Epithelial cell of proximal tubule (primary cell): ENCODE measurements at places on chromosomes 11 and 22.

- no peak for DNase-seq
Observed at GRCh38 chr11:131809203-131809918, 438.9 kb downstream of the NTM start.

GRCh38 chr22:46540874-46541273, 3.5 kb upstream of the CELSR1 start:
- DNase-seq: no peak

DNA sequence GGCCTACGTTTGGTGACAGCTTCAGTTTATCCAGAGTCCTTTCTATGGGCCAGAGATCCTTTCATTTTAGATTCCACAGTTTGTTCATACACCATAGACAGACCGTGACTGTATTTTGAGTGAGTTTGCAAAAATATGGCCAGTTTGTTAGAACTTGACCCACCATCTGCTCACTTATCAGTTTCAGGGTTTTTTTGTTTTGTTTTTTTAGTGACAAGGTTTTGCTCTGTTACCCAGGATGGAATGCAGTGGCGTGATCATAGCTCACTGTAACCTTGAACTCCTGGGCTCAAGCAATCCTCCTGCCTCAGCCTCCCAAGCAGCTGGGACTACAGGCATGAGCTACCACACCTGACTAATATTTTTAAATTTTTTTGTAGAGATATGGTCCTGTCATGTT, 9.1 kb upstream of the CKAP5 start:
- no peak for DNase-seq

GRCh38 chr11:96969251-96969650, 579.4 kb downstream of the JRKL start:
- DNase-seq: no peak

GRCh38 chr22:33519071-33519973, 401.0 kb downstream of the LARGE1 start:
- DNase-seq: no peak

- DNase-seq: no peak
Observed at GRCh38 chr22:21972293-21972779, 10.3 kb downstream of the TOP3B start.

DNA sequence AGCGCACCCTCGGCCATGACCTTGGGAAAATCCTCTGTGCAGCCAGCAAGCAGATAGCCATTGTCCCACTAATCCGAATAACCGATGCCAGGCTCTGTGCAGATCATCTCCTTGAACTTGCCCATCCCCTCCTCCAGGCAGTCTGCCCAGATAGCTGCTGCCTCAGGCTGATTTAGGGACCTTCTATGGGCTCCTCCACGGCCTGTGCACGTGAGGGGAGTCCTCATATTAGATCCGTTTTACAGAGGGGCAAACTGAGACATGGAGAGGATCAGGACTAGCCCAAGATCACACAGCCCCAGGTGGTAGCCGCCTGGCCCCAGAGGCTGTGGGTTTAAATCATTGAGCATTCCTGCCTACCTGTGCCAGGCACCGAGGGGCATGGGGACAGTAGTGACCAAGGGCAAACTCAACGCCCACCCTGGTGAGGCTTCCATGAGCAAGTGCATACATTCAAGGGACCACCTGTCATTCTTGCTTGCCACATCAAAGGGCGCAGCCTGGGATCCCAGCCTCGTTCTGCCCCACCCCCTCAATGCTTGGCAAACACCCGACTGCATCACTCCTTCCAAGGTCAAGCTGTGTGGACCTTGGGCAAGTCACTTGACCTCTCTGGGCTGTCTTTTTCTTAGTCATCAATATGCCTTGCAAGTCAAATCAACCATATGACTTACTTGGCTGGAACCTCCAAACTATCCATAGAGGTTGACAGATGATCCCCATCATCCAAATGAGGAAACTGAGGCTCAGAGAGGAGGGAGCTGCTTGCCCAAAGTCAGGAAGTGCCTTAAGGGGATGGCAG, 131.6 kb downstream of the MN1 start:
- DNase-seq: no peak

DNA sequence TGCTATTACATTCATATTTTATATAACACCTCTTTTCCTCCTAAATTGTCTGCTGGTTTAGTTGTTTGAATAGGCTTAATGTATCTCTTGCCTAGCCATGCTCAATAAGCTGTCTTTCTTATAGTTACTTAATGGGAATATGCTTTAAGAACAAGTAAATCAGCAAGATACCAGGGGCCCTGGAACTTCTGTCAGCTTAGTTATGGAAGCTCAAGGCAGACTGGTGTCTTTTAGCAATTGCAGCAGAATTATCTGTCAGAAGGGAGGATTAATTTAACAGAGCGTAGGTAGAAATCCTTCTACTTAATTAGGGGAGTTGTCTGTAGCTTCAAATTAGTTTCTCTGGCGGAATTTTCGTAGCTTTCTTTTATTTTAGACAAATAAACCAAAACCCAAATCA, 94.9 kb downstream of the C11orf91 start:
- no peak for DNase-seq

DNA sequence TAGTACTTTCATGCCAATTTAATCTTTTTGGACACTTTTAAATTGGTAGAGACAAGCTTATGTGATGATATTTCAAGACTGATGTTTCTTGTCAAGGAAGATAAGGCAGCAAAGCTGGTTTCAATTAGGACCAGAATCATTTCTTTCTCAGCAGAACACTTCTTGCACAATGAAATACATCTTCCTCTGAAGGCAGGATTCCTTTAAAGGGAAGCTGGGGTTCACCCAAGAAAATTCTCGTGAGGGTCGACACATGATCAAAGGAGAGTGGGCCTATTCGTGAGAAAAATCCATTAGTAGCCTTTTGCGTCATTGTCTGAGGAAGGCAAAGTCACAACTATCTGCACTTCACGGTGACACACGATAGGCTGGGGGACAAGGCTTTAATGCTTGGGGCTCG, 17.6 kb downstream of the TTC12 start:
- no peak for DNase-seq

DNA sequence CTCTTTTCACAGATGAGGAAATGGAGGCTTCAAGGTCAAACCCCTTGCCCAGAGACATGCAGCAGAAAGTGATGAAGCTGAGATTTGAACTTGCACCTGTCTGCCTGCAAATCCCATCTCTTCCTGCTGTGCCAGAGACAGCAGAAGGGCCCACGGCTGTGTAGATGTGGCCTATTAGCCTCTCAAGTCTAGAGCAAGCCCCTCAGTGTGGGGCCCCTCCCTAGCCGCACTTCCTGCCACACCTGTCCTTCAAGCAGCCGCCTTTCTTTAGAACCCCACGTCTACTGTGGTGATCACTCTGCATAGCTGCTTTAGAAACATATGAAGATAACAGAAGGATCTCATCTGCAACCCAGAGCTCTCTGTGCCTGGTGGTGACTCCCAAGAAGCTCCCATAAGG, 41.2 kb upstream of the JAM3 start:
- no peak for DNase-seq

GRCh38 chr22:39142088-39142680, 10.3 kb downstream of the CBX7 start:
- no peak for DNase-seq

DNA sequence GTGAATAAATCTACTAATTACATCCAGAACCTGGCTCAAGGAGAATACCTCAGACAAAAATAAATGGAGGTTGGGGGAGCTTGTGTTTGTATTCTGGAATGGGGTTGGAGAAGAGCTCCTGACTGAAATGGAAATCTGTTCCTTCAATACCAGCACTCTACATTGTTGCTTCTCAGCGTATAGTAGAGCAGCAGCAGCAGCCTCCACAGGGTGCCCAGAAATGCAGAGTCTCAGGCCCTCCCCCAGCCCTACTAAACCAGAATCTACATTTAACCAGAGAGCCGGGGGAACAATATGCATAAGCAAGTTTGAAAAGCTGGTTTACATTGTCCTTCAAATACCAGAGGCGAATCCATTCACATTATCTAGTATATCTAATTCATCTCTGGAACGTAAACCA, 474.8 kb downstream of the NTM start:
- no peak for DNase-seq

GRCh38 chr11:15123849-15124248, 9.1 kb downstream of the INSC start:
- peak; percentile 90 for DNase-seq

GRCh38 chr11:134264966-134265764, 11.0 kb upstream of the GLB1L3 start:
- DNase-seq: no peak

DNA sequence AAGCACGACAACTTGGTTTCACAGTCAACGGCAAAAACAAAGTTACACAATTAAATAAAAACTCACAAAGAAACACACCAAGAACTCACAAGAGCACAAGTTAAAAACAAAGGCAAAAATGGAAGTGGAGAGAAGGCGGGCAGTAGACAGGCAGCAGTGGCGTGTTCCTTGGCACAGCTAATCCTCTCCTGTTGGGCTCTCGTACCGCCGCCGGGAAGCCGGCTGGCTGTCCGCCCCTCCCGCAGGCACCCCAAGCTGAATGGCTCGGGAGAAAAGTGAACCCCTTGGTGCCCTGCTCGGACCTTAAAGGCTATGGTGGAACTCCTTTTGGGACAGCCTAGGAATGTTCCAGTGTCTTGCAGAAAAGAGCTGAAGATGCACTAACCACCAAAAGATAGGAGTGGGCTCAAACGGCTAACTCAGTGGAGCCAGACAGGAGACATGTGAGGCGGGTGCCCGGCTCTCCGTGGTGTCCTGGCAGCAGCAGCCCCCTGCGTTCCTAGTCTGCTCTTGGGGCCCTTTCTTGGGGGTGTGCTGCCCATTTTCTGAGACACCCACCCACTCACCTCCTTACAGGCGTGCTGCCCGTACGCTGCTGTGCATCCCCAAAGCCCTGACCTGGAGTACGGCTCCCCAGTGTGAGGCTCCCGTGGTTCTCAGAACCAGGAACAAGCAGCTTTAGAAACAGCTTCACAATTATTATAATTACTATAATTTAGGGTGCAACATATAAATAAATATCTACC, 86.1 kb upstream of the BID start:
- DNase-seq: no peak

DNA sequence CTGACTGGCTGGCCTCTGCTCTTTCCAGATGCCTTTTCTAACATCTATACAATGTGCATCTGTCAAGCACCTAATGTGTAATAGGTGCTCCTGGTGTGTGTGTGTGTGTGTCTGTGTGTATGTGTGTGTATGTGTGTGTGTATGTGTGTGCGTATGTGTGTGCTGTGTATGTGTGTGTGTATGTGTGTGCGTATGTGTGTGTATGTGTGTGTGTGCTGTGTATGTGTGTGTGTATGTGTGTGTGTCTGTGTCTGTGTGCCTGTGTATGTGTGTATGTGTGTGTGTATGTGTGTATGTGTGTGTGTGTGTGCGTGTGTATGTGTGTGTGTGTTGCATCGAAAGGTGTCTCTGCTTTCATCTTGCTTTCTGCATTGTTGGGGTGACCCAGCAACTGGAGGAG, 57.9 kb downstream of the PKNOX2 start:
- DNase-seq: no peak

GRCh38 chr22:29307596-29308147, 1.2 kb downstream of the GAS2L1 start:
- no peak for DNase-seq

DNA sequence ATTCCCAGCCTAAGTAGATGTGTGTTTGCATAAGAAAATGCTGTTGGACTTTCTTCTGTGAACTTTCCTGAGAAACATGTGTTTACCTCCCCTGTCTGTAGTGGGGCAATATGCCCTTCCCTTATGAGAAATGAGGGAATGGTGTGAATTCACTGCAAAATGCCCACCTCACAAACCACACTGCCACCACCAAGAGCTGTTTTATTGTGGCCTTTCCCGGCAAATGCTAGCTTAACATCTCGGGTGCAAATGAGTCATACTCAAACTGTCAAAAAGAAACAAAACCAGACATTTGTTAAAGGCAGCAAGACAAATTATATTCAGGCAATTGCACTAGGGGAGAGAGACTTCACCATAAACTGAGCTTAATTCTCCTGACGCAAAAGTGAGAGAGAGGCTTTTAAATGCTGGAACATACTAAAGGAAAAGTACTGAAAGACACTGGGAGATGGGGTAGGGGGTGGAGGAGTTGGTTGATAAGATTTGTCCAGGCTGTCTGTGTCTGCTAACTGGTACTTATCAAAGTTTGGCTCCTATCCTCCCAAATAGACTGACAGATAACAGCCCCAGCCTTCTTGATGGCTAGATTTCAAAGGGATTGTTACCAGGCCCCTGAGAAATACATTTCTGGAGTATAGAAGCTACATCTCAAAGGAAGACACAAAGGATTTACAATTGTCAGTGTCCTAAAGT, 70.9 kb upstream of the OR5AK2 start:
- no peak for DNase-seq

- no peak for DNase-seq
Observed at GRCh38 chr11:20488352-20488751, 100.8 kb downstream of the PRMT3 start.

DNA sequence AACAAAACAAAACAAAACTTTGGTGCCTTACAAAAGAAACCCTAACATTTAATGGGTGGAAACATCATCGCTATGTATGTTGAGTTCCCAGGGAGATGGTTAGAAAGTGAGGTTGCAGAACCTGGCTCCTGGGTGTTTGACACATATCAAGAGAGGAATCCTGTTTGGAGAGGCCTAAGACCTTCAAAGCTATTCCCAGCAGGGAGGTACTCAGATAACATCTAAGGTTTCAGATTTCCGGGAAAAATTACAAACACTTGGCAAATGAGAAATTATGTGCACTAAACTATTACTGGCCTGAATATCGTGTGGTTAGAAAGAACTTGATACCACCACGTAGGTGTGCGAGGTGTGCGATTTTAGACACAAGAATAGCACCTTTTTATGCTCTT, 18.5 kb downstream of the TRIM5 start:
- DNase-seq: no peak

GRCh38 chr11:73168925-73169579, 26.9 kb upstream of the FCHSD2 start:
- no peak for DNase-seq

DNA sequence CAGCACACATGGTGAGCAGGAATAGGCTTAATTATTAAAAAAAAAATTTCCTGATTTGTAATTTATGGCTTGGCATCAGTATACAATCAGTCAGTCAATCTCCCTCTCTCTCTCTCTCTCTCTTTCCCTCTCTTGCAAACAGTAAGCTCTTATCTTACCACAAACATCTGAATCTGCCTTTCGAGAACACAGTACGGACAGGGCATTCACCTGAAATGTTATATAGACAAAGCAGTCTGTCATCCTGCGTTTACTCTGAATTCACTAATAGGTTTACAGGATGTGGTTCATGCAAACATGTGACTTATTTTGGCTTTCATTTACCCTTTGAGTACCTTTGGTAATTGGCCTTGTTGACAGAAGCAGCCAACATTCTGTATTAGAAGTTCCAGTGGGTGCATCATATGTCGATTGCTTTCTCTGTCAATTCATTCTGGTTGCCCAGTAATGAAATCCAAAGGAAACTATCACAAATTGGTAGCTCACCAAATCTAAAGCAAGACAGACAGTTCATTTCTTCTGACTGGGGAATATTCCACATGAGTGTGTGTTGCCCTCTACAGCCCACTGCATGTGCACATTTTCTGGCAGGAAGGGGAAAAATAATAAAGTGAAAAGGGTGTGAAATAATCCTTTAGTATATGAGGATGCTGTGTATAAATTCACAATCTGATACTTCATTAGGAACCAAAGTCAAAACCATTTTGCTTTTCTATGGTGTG, 1058.2 kb downstream of the LRRC4C start:
- DNase-seq: no peak
